Dermis microvascular lymphatic vessel endothelial cell (primary cell): ENCODE measurements at places on chromosomes 12 and 14. TPM values are rescaled to one million over a fixed set of nuclear protein-coding genes. Genes with fewer than 3 reads are reported as not detected.

- DNase-seq = no peak
These were observed 22.3 kb downstream of the NGB start for GRCh38 chr14:77248666-77249065.

- no peak for DNase-seq
These were observed 88.1 kb downstream of the NTF3 start for GRCh38 chr12:5520037-5520436.

DNA sequence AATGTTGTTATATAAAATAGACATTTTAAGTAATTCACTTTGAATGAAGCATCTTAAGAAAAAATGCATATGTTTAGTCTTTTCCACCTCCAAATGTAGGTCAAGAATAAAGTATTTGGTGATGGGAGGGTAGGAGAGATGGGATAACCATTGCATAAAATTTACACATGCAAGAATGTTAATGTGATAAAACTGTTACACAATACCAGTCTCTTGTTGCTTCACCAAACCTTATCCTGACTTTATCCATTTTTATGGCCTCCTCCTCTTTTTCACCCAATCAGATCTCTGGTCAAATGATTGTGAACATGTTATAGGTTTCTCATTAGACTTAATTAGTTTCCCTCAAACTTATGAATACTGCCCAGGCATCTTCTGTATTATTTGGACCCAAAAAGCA is 994.5 kb upstream of the FLRT2 start:
- no peak for DNase-seq

DNA sequence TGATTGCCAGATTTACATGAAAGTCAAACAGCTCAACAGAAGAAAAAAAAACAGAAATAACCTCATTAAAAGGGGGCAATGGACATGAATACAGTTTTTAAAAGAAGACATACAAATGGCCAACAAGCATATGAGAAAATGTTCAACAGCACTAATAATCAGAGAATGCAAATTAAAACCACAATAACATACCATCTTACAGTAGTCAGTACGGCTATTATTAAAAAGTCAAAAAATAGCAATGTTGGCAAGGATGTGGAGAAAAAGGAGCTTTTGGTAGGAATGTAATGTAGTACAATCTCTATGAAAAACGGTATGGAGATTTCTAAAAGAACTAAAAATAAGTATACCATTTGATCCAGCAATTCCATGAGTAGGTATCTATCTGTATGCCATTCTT is 272.1 kb downstream of the CEP128 start:
- DNase-seq = no peak

GRCh38 chr12:32666018-32666417 is 13.1 kb upstream of the DNM1L start:
- no peak for DNase-seq

GRCh38 chr12:111222523-111222922 is 146.4 kb downstream of the PHETA1 start:
- DNase-seq = no peak

DNA sequence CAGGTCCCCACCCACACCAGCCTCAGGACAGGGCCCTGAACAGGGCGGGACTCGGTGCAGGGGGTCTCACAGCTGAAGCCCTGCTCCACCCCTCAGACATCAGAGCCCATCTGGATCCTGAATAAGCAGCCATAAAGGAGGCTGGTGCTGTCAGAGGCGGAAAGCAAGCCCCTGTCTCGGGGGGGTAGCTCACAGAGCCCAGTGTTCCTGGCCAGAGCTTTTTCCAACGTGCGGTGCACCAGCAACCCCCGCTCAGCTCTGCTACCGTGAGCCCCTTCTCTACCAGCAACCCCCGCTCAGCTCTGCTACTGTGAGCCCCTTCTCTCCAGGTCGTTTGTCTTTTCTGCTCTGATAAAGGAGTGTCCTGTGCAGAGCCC is 136.5 kb upstream of the SFSWAP start:
- no peak for DNase-seq

DNA sequence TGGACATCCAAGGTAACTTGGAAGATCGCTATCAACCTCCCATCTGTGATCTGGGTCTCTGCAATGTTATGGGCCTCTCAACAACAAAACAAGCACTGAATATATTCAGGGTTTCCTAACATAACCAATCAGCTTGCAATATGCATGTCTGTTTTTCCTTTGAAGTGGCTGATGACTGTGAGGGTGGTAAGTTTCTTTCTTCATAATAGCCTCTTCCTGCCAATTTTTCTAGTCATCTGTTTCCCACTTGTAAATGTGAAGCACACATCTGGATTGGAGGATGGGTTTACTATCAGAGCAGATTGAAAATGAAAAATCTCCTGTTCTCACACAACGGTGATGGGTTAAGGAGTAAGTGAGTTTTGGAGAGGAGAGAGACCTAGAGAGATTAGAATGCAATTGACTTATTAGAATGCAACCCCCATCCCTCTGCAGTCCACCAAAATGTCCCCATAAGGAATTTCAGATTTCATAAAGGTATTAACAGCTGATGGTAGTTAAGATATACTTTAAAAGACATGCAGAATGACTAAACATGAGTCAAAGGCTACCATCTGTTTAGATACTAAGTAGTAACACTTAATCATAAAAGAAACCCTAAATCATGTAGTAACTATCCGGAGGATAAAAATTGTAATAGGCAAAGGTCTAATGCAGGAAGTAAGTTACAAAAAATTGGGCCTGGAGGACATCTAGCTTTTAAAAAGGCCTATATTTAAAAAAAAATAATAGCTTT is 58.4 kb upstream of the SAV1 start:
- DNase-seq = no peak

GRCh38 chr12:39327510-39327909 is 115.4 kb downstream of the KIF21A start:
- no peak for DNase-seq

- DNase-seq = no peak
These were observed 33.3 kb upstream of the ACTN1 start for GRCh38 chr14:69012256-69012953.

GRCh38 chr12:54786081-54786480 is 68.2 kb upstream of the MUCL1 start:
- no peak for DNase-seq

DNA sequence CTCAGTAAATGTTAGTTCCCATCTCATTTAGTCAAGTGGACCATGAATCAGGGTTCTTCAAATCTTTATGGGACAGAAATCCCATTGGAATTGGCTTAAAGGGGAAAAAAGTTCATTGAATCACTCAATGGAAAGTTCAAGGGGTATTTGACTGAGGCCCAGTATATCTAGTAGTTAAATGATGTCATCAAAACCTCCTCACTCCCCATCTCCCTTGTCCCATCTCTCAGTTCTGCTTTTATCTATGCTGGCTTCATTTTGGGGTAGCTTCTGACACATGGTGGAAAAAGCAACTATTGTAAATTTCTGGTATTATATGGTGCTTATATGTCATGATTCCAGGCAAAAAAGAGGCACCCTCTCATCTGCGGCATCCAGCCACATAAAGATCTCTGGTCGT is 51.9 kb downstream of the DAAM1 start:
- DNase-seq = no peak

DNA sequence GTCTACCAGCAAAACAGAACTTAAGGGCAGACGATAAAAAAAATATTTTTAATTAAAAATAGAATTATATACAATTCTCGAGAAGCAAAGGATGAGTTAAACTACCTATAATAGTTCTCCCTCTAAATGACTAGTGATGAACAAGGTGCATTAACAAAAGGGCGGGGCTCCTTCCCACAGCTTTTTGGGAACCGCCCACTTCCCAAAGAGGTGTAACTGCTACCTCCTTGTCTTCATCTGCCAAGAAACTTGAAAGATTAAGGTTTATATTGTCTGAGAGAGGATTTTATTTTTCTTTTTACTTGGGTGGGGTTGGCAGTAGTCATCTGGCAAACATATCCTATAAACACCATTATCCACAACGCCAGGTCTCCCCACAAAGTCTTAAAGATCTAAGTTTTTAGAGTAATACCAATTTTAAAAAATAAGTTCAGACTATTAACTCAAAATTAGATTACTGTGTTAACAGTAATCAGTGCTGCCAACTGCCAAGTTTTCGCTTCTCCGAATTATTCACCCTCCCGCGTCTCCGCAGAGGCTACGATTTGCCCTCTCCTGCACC is 938 bp downstream of the RALGAPA1 start:
- no peak for DNase-seq

DNA sequence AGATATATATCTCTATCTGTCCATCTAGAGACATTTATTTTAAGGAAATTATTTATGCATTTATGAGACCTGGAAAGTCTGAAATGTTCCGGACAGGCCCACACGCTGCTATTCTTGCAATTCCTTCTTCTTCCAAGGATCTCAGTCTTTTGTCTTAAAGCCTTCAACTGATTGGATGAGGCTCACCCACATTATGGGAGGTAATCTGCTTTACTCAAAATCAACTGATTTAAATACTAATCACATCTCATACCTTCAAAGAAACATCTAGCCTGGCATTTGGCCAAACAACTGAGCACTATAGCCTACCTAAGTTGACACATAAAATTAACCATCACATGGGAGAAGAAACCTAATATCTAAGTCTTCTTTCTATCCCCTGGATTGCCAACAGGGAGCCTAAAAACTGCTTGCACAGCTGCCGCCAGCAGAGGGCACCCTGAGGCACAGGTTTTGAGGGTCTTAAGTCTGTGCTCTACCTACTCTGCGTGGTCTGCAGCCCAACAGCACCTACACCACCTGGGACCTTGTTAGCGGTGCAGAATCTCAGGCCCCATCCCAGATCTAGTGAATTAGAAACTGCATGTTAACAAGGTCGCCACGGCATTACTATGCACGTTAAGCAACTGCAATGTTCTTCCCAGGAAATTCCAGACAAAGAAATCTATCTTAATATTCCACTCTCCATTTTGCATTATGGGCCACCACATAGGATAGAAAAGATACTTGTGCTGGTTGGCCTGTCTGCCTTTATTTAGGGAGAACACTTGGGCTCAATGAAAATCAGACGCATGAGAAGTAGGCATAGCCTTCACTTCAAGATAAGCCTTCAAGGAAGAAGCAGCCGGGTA is 249.7 kb downstream of the FOXG1 start:
- peak; percentile 65 for DNase-seq

DNA sequence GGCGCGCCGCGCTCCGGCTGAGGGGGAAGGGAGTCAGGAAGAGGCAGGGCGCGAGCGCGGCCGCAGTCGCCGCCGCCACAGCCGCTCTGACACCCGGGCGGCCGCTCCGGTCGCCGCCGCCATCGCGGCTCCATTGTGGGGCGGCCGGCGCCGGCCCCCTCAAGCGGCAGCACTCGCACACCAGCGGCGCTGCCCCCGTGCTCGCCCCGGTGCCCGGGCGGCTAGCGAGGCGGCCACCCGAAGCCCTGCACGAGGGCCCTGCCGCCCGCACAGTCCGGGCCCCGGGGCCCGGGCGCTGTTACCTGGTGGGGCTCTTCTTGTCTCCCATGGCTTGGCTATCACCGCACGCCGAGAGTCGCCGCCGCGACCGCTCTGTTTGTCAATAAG is 202 bp downstream of the YAF2 start:
- DNase-seq = no peak

DNA sequence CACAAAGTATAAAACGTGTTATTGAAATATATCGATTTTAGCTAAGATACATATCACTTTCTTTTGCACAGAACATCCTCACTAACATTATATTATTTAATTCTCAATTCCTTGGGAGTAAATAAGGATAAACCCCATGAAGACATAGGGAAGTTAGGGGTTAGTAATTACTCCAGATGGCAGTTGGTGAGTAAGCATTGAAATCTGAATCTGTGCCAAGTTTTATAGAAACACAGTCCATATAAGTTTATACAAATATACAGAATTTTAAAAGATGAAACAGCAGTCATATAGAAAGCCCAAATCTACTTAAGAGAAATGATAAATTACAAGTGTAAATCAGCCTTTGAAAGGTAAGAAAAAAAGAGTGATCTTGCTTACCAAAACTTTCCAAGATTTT is 200.4 kb upstream of the SYT10 start:
- DNase-seq = no peak

The RPGRIP1 gene
- total RNA-seq = 0.39 and 0.76 TPM in 2 replicates

The SERPINA9 gene
- not detected in 2 replicates for total RNA-seq

The TNFAIP2 gene
- total RNA-seq = 38.3 and 64.3 TPM in 2 replicates

The ADIPOR2 gene
- total RNA-seq = 35.5 and 36.2 TPM in 2 replicates

The LRRK2 gene
- total RNA-seq = 0.13 and 0.26 TPM in 2 replicates

The CLEC9A gene
- not detected in 2 replicates for total RNA-seq

The CLEC14A gene
- 84.2 and 116 TPM in 2 replicates for total RNA-seq

The CCDC196 gene
- not detected in 2 replicates for total RNA-seq

The SLC25A29 gene
- total RNA-seq = 45.6 and 77.6 TPM in 2 replicates

The TAS2R10 gene
- total RNA-seq = 0.13 and 0.51 TPM in 2 replicates
